CD8-positive, alpha-beta memory T cell (primary cell): ENCODE measurements at places on chromosomes 16 and 17.

GRCh38 chr17:79340333-79341221 lies 266.0 kb downstream of the ENGASE start:
- DNase-seq = no peak

DNA sequence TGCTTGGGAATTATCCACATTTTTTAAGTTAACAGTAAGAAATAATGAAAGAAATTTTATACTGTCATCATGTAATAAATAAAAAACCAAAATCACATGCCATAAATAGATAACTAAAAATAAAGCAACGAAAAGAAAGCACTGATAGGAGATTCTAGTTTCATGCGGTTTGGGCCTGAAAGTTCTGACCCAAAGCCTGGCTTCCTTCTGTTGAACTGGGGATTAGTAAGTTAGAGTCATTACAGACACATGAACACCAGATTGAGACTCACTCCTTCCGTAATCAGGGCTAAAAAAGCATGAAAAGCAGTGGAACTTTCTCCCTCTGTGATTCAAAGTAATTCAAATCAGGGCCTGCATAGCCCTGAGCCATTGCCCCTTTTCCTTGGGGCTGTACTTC lies 13.2 kb upstream of the SLC6A2 start:
- DNase-seq = no peak

DNA sequence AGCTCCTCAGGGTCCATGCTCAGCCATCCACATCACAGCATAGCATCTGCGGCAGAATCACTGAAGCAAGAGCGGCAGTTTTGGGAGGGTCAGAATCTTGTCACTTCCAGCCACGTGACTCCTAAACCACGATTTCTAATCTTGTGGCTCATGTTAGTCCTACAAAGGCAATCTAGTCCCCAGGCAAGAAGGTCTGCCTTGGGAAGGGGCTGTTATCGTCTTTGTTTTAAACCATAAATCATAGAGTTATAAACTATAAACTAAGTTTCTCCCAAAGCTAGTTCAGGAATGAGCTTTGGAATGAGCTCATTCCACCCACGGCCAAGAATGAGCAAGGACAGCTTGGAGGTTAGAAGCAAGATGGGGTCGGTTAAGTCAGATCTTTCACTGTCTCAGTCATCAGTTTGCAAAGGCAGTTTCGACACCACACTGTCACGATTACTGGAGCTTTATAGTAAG lies 20.8 kb upstream of the DNAH17 start:
- DNase-seq = no peak

DNA sequence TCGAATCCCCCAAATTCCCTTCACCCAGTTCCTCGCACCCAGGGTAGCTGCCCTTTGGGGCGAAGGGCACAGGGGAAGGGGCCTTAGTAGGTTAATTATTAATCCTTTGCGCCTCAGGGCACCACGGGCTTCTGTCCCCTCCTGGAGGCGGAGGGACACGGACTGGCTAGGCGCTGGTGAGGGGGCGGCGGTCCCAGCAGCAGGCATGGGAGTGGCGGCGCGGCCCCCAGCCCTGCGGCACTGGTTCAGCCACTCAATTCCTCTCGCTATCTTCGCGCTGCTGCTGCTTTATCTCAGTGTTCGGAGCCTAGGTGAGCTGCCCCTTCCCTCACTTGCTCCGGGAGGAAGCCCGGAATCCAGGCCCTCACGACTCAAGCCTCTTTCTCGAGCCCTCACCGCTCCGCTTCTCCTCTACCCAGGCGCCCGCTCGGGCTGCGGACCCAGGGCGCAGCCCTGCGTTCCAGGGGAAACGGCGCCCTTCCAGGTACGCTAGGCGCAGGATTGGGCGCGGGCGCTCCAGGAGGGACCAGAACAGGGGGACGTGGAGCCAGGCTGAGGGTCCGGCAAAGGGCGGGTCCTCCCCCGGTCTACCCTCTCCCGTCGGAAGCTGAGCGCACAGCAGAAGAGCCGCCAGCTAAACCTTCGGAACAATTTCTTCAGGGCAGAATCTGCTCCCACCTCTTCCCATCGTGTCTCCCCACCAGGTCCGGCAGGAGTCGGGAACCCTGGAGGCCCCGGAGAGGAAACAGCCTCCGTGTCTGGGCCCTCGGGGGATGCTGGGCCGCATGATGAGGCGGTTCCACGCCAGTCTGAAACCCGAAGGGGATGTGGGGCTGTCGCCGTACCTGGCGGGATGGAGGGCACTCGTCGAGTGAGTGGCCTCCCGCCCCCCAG lies at the start of gene GLTPD2:
Gene GLTPD2, plus strand, starts transcription at position 158 of the 894 bp plus-strand sequence. Its CDS starts 48 bp downstream, at position 206.
- DNase-seq = no peak

DNA sequence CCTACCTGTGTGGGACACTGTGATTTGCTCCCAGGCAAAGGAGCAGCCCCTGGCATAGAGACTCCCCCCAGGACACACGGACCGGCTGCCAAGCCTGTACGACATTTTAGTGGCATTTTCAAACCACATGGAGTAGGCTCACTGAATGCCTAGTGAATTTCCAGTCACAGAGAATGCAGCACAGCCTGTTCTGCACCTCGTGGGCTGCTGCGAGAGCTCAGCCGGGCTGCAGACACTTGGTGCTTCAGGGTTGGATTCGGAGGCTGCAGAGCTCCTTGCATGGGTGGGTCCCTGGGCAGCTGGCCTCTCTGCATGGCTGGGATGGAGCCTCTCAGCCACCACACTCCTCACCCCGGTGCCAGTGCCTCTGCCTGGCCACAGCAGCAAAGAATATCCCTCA lies 51.2 kb upstream of the HNF1B start:
- no peak for DNase-seq

DNA sequence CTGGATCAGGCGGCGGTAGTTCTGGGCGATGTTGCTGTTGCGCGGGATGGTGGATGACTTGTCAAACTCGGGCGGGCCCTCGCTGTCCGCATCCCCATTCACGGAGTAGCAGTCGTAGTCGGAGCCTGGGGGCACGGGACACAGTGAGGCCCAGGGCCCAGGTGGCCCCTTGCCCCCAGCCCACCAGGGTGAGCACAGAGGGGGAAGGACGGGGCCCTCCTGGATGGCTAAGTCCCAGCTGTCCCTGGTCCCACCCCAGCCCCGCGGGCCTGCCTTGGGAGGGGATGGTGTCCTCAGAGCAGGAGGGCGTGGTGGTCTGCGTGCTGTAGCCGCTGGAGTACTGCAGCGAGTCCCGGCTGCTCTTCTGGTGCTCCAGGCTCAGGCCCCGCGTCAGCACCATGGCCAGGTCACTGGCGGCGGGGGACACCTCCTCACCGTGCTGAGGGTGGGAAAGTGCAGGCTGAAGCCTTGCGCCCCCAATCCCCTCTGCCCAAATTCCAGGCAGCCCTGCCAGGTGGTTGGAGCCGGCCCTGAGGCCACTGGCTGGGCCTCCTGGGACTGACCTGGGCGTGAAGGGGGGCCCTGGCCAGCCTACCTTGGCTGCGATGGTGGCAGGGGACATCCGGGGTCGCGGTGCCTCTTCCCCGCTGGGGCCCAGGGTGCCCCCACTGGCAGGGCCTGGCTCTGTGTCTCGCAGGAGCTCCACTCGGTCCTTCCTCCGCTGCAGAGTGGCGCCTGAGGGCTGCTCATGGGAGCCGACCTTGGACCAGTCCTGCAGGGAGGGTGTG lies 18.2 kb downstream of the IL34 start:
- DNase-seq = no peak

DNA sequence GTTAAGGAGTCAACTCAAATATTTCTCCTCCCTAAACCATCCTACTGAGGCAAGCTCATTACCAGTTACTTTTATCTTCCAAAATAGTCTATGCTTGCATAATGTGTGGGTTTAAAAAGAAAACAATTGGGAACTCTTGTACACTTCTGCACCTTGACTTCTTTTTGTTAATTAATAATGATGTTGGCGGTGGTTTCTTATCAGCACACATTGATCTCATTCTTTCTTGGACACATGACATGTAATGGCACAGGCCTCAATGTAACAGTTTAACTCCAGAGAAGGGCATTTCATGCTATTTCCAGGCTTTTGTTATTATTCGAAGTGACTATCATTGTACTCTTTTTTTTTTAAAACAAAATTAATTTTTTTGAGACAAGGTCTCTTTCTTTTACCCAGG lies 7.8 kb downstream of the PLCG2 start:
- no peak for DNase-seq

- DNase-seq = no peak
Observed at GRCh38 chr17:62689441-62690167, 62.1 kb downstream of the MRC2 start.

DNA sequence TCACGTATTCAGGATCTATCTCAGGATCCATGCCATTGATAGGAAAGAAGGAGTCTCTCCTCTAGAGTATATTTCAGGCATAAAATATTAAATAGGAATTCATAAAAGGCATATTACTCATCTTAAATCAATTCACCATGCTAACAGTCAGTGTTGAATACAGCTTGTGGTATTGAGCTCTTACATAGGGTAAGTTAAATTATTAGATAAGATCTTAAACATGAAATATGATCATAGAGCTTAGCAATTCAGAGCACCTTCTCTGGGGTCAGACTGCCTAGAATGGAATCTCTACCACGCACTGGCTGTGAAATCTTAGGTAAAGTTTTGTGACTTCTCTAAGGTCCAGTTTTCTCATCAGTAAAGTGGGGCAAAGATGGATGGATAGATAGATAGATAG lies 20.7 kb downstream of the MARCHF10 start:
- no peak for DNase-seq

- DNase-seq = no peak
Observed at GRCh38 chr17:59826706-59827453, 65.9 kb downstream of the TUBD1 start.

- DNase-seq = no peak
Observed at GRCh38 chr17:1498233-1498632, 5.7 kb upstream of the MYO1C start.

DNA sequence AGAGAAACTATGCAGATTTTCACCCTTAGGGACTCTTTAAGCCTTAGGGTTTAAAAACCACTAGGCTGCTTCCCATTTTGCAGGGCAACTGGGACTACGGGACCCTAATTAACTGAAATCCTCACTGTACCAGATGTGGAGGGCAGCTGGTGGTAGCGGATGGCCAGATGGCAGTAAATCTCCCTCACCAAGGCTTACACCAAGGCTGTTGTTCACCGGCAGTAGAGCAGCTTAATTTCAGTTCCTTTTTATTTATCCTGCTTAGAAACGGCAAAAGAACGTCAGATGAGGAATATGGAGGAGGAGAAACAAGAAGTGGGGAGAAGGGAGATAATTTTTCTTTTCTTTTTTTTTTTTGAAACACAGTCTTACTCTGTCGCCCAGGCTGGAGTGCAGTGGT lies 6.5 kb downstream of the ABHD15 start:
- DNase-seq = no peak

DNA sequence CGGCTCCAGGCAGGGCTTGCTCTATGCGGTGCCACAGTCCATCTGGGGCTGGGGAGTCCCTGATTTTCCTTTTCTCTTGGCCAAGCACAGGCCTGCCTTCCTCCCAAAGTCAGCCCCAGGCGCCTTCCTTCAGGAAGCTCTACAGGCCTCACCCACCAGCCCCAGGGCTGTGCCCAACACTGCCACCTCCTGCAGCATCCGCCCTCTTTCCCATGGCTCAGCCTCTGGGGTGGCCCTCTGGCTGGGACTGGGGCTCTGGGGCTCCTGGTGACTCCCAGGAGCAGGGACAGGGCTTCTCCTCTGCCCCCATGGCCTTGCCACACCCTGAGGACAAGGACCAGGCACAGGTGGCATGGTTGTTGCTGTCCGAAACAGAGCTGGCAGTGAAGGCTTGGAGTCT lies 817 bp downstream of the ITGB4 start:
- no peak for DNase-seq

DNA sequence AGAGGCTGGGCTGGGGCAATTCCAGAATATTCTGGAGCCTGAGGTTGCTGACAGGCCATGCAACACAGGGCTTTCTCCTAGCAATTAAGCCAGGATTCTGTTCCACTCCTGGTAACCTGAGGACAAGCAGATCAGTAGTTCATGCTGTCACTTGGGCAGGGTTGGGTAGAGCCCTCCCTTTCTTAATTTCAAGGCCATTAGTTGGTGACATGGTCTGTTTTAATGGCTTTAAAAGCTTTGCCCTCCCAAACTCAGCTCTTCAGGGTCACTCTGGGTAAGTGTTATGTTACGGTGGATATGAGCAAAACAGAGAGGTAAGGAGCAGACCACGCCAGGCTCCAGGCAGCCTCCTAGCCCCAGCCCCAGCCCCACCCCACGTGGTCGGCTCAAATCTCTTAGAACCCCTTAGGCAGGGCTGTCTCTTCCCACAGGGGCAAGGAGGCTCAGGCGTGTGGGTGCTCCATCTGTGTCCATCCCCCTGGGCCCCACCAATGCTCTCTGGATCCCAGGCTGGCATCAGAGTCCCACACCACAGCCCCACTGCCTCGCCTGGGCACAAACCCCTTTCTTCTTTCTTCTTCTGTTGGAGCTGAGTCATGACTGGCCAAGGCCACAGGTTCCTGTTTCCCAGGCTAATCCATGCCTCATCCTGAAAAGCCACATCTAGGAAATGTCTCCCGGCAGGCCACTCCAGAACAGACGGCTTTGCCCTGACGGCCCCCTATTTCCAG lies 27.5 kb downstream of the CEP295NL start:
- no peak for DNase-seq

DNA sequence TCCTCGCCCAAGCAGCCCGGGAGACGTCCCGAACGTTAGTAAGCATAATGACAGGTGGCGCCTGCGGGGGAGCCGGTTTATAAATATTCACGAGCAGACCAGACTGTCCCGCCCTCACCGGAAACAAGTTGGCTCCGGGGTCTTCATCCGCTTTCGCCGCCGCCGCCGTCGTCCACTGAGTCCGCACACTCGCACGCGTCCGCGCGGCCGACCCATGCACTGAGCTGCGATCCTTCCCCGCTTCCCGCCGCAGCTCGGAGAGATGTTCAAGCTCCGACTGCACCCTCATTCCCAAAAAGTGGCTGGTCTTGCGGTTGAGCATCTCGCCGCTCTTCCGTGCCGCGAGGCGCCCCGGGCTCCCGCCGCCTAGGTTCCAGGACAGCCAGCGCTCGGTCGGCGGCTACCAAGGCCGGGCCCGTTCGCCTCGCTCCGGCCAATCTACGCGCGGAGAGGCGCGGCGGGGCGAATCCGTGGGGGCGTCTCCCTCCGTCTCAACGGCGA lies 385 bp downstream of the CFAP119 start:
- DNase-seq = peak; percentile 29

DNA sequence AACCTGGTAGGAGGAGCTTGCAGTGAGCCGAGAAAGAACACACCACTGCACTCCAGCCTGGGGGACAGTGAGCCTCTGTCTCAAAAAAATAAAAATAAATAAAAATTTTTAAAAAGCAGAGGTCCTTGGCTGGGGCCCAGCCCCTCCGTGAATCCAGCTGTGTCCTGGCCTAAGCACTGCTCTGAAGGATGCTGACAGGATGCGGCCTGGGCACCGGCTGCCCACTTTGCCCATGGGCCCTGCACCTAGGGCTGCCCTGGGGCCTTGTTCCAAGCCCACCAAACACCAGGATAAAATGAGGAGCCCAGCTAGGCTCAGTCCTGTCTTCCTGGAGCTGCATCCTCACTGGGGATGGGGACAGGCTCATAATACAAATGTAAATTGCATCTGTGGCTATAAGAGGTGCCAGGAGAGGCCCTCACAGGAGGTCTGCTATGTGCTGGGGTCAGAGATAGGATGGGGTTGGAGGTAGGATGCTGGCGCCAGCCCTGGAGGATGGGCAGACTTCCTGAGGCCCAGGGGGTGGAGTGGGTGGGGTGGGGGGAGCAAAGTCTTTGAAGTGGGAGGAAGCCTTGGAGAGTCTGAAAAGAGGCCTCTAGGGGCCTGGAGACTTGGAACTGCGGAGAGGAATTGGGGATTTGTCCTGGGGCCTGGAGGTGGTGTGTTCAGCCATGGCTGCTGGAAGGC lies 6.2 kb downstream of the C16orf89 start:
- DNase-seq = no peak

GRCh38 chr17:27951872-27952271 lies 58.7 kb upstream of the LYRM9 start:
- DNase-seq = no peak

GRCh38 chr17:73863761-73864535 lies 219.7 kb upstream of the SDK2 start:
- no peak for DNase-seq
